ENCODE measurements at places on chromosomes 5 and 9.

- H3K4me3 ChIP-seq: no peak overlapping the region
- H3K4me1 ChIP-seq: no peaks in the 10 kb centered on the region
- no peak overlapping the region for H3K27ac ChIP-seq
- peaks cover 27% of the 10 kb centered on the region for H3K36me3 ChIP-seq
- no peak for DNase-seq
These were observed 32.1 kb downstream of the USP20 start for GRCh38 chr9:129867136-129868022.

DNA sequence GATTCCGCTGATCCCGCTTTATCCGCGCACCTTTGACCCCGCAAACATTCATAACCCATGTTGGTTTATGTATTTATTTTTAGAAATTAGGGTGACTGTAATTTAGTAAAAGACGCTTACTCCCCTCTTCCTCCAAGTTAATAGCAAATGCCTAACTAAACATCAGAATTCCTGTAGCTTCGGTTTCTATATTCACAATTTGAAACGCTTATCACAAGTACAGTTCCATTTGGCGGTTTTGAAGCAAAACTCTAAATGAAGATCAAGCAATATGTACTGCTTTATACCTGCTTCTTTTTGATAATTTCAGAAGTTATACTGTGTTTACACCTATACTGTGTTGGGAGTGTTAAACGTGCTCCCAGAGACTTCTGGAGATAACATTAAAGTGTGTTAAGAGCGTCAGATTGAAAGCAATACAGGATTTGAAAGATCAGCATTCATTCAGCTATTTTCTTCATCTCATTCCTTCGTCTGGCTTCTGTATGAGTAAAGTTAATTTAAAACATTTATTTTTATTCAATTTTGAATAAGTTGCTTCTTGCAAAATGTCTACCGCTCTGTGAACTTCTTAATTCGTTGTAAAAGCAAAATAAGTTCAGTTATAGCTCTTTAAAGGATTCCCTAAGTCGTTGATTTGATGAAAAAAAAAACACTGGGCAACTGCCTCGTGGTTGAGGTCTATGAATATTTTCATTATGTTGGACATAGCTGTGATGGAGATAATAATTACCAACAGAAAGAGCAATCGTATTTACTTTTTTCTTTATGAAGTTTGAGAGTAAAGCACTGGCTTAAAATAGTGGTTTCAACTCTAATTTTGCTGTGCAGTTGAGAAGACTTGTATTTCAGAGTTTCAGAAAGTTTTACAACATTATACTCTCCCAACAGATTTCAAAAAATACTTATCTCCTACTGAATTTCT lies 2.5 kb downstream of the PRDM6 start:
- DNase-seq: no peak
- H3K36me3 ChIP-seq: no peaks in the 10 kb centered on the region
- peak overlapping the region; percentile 93 for H3K4me3 ChIP-seq
- H3K27me3 ChIP-seq: no peaks in the 10 kb centered on the region
- no peaks in the 10 kb centered on the region for H3K4me1 ChIP-seq

DNA sequence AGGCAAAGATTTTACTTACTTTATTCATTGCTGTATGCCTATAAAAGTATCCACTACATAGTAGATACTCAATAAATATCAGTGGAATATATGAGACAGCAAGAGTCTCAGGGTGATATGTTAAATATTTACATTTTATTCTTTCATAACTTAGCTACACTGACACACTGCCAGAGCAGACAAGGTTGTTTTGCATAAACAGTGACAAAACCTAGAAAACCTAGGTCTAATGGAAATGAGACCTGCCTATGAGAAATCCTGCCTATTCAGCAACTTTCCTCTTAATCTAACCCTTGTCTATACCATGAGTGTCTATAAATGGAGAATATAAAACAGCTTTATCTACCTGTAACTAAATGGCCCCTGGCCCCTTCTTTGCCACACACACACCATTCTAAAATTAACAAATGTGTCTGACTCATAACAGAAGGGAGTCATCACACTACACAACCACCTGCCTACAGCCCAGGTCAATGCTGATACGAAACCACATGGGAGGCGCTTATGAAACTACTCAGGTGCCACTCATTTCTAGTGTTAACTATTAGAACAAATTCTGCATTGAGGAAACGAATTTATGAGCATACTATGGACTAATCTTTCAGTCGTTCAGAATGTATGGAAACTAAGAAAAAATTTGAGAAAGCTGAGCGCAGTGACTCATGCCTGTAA lies 60.3 kb downstream of the UBAP2 start:
- H3K4me3 ChIP-seq: no peak overlapping the region
- peaks cover 28% of the 10 kb centered on the region for H3K36me3 ChIP-seq
- DNase-seq: no peak
- no peaks in the 10 kb centered on the region for H3K27me3 ChIP-seq

GRCh38 chr5:103145196-103145595 lies 25.1 kb downstream of the PPIP5K2 start:
- peaks cover 22% of the 10 kb centered on the region for H3K36me3 ChIP-seq
- H3K27ac ChIP-seq: no peak overlapping the region
- no peak overlapping the region for H3K4me3 ChIP-seq
- H3K27me3 ChIP-seq: no peaks in the 10 kb centered on the region

- H3K36me3 ChIP-seq: peaks cover 8% of the 10 kb centered on the region
- H3K4me1 ChIP-seq: peaks cover 19% of the 10 kb centered on the region
- no peak overlapping the region for H3K27ac ChIP-seq
- DNase-seq: no peak
- no peaks in the 10 kb centered on the region for H3K27me3 ChIP-seq
These were observed 286.9 kb downstream of the ARHGEF28 start for GRCh38 chr5:73912821-73913271.

GRCh38 chr5:154341620-154342019 lies 104.2 kb upstream of the SAP30L start:
- no peaks in the 10 kb centered on the region for H3K36me3 ChIP-seq
- no peak for DNase-seq
- no peaks in the 10 kb centered on the region for H3K27me3 ChIP-seq
- no peak overlapping the region for H3K4me3 ChIP-seq

DNA sequence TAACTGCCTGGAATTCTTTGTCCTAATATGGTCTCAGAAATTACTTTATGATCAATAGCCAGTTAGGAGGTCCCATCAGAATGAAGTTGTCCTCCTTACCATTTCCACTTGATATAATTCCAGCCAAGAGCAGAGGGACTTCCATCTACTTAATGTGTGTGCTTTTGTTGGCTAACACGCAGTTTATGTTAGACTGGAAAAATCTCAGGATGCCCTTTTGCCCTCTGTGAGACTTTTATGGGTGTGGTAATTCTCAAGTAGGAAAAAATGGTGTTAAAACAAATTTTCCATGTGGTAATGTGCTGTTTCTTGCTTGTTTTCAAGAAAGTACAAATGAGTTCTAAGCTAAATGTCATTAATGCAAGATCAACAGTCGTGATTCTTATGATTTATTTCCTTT lies 327.1 kb downstream of the MTRR start:
- H3K4me1 ChIP-seq: peaks cover 17% of the 10 kb centered on the region
- H3K36me3 ChIP-seq: no peaks in the 10 kb centered on the region
- H3K27me3 ChIP-seq: no peaks in the 10 kb centered on the region
- peak overlapping the region; percentile 1 for H3K27ac ChIP-seq
- no peak overlapping the region for H3K4me3 ChIP-seq

GRCh38 chr5:88938488-88938887 lies 55.5 kb upstream of the MEF2C start:
- no peaks in the 10 kb centered on the region for H3K27me3 ChIP-seq
- H3K27ac ChIP-seq: no peak overlapping the region
- no peak overlapping the region for H3K4me3 ChIP-seq
- H3K4me1 ChIP-seq: peaks cover 14% of the 10 kb centered on the region
- no peak for DNase-seq
- no peaks in the 10 kb centered on the region for H3K36me3 ChIP-seq

- H3K4me3 ChIP-seq: peak overlapping the region; percentile 67
- H3K27me3 ChIP-seq: peaks cover 8% of the 10 kb centered on the region
- H3K36me3 ChIP-seq: no peaks in the 10 kb centered on the region
- H3K27ac ChIP-seq: no peak overlapping the region
These were observed 1.2 kb downstream of the PRRT1B start for GRCh38 chr9:131546336-131547084.

DNA sequence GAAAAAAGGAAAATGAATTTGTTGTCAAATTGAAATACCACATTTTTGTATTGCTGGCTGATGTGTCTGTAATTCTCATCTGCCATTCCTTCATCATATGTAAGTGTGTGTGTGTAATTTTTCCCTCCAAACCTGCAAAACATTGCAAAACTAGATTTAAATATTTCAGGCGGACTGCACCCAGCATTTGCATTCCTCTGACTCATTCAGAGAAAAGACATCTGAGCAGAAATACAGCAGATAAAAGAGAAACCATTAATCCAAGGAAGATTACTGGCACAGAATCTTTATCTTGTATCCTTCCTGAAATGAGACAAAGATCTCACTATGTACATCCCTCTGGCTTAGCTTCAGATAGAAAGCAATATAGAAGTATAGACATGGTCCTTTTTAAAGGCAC lies 275.3 kb downstream of the TMEM38B start:
- no peaks in the 10 kb centered on the region for H3K36me3 ChIP-seq
- no peaks in the 10 kb centered on the region for H3K27me3 ChIP-seq
- H3K4me3 ChIP-seq: no peak overlapping the region
- no peaks in the 10 kb centered on the region for H3K4me1 ChIP-seq
- H3K27ac ChIP-seq: no peak overlapping the region

DNA sequence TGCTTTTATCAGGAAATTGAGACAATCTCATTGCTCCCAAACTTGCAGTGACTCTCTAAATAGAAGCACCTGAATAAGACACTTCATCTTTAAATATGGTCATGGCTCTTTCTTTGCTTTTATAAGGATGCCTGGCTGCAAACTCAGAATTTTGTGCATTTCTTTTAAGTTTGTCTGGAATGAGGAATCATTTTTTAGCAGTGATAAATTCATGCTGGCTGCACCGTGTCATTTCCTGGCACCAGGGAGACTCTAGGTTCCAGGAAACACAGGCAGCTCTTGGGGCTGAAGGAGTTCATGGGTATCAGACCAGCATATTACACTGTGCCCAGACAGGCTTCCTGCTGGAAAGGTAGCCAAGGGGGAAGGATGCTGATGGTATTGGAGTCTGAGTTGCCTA lies 109.9 kb downstream of the NUDT12 start:
- no peaks in the 10 kb centered on the region for H3K36me3 ChIP-seq
- DNase-seq: no peak
- peaks cover 20% of the 10 kb centered on the region for H3K4me1 ChIP-seq
- H3K4me3 ChIP-seq: no peak overlapping the region

- no peaks in the 10 kb centered on the region for H3K36me3 ChIP-seq
- no peaks in the 10 kb centered on the region for H3K4me1 ChIP-seq
- H3K27ac ChIP-seq: no peak overlapping the region
- H3K27me3 ChIP-seq: no peaks in the 10 kb centered on the region
These were observed 8.7 kb upstream of the ERAP1 start for GRCh38 chr5:96816411-96816939.

- H3K27ac ChIP-seq: no peak overlapping the region
- H3K27me3 ChIP-seq: no peaks in the 10 kb centered on the region
- no peak overlapping the region for H3K4me3 ChIP-seq
- DNase-seq: no peak
These were observed 52.0 kb upstream of the KLF4 start for GRCh38 chr9:107541523-107541922.

DNA sequence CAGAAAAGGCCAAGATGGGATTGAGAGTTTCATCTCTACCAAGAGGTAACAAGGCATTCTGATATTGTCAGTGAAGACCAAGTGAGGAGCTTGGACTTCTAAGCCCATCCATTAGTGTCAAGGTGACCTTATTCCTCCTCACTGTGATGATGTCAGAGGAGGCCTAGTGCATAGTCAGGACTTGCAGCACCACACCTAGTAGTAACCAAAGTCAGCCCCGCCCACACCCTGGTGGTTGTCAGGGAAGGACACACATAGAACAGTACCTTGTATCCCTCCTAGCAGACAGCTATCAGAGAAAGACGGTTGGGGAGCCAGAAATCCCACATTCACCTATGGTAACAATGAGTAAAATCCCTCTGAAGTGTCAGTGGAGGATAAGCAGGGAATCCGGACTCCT lies 111.7 kb downstream of the AP3B1 start:
- no peak overlapping the region for H3K27ac ChIP-seq
- no peaks in the 10 kb centered on the region for H3K36me3 ChIP-seq
- no peaks in the 10 kb centered on the region for H3K4me1 ChIP-seq
- H3K27me3 ChIP-seq: no peaks in the 10 kb centered on the region
- DNase-seq: no peak
